ENCODE measurements at places on chromosomes 4 and X. TPM values are rescaled to one million over a fixed set of nuclear protein-coding genes. Genes with fewer than 3 reads are reported as not detected.

The ATP1B4 gene
- not detected for total RNA-seq

The RS1 gene
- not detected for total RNA-seq

The PPP1R2C gene
- total RNA-seq: not detected

The UGT2B10 gene
- not detected for total RNA-seq

The ABCE1 gene
- total RNA-seq: 53.2 TPM

The IGSF1 gene
- total RNA-seq: not detected

The FAM47C gene
- not detected for total RNA-seq

The CITED1 gene
- not detected for total RNA-seq

The SERPINA7 gene
- not detected for total RNA-seq

The CDX4 gene
- total RNA-seq: not detected

The RHOXF2 gene
- total RNA-seq: not detected

The USP38 gene
- 6.7 TPM for total RNA-seq

The SLC16A2 gene
- 4.4 TPM for total RNA-seq

The RASSF6 gene
- total RNA-seq: under 0.01 TPM

The TMEM128 gene
- total RNA-seq: 28.4 TPM

The SETD7 gene
- total RNA-seq: 38.9 TPM

The NUDT10 gene
- 45.9 TPM for total RNA-seq

The NHSL2 gene
- total RNA-seq: 7.6 TPM

The WDR19 gene
- 62.4 TPM for total RNA-seq

The CHIC2 gene
- 63.0 TPM for total RNA-seq

The GUCY1A1 gene
- total RNA-seq: 160 TPM

The EGF gene
- 1.0 TPM for total RNA-seq

The NWD2 gene
- 0.14 TPM for total RNA-seq

The INTS6L gene
- 26.1 TPM for total RNA-seq
